IMR-90 (cell line): ENCODE measurements at places on chromosomes 4 and X. TPM values are rescaled to one million over a fixed set of nuclear protein-coding genes. Genes with fewer than 3 reads are reported as not detected.
A peak's percentile ranks its signal among the peaks of the same experiment; 100 is the strongest.

The PLRG1 gene
- total RNA-seq, result 107 and 200 TPM in 2 replicates

DNA sequence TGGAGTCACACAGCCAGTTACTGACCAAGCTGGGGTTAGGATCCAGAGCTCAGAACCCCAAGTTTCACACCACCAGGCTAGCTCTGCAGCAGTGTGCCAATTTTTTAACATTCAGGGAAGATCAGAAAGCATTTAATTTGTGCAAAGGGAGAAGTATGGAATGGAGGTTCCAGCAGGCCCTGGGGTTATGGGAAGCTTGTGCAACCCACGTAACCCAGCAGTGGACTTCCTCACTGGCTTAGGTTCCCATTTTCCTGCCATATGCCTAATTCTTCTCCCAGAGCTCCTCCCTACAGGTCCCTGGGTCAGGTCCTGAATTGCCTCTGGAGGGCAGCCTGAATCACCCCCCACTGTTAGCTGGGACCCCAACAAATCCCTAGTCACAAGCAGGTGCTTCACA is 14.0 kb downstream of the APLN start:
- no peak for DNase-seq

DNA sequence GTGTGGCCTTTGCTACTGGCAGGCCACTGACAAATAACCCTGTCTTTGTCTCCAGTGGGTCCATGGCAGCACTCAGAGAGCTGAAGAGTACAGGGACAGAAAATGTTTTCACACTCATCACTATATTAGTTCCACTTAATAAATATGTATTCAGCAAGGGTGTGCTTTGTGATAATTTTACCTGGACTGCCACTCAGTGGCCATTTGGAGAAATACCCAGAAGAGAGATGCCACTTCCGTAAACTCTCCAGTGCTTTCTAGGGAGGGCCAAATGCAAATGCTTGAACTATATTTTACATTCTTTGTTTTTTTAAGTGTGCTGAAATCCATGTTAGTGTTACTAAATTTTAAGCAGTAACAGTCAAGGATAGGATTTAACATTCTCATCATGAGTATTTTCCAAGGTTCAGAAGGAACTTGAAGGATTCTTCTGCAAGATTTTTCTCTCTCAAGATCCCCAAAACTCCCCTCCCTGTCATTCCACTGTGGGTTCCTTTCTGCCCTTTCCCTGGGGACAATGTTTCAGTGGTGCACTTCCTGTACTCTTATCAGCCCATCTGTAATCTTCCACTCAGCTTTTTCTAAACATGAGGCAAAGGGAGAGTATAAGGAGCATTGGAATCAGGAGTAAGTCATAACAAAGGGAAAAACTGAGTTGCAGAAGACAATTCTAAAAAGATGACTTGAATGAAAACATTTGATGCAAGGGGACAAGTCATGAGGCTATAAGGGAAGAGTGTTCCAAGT is 46.0 kb downstream of the TFDP3 start:
- DNase-seq, result no peak

GRCh38 chr4:66429276-66429675 is 759.0 kb upstream of the EPHA5 start:
- DNase-seq, result no peak

DNA sequence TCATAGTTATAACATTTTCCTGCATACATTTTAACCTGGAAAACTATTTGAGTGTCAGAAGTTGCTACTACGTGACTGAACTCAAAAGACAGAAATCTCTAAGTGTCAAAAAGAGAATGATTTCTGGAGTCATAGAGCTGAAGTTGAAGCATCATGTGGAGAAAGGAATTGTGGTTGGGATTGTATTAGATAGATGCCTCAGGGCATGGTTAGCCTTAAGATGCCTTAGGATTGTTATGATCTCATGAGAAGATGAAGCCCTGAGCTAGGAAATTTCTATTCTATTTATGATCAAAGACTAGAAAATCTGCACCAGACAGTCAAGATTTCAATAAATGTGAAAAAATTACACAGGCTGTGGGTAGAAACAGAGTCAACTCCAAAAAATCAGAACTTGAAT is 20.2 kb downstream of the EPGN start:
- peak; percentile 27 for DNase-seq
